Kidney capillary endothelial cell (primary cell): ENCODE measurements at places on chromosomes 7 and 10.

DNA sequence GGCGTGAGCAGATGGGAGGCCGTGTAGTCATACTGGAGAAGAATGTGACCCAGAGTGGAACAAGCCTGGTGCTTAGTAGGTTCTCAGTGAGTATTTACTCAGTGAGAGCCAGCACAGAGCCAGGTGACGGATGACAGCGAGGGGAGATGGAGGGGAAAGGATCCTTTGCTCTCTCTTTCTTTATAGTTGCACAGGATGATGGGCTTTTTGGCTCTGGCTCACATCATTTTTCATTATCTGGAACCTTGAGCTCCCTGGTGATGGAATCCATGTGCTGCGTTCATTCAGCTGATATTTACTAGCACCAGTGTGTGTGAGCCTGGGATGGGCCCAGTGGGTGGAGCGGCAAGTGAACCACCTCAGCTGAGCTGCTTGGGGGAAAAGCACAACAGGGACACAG lies 17.2 kb downstream of the BTBD16 start:
- no peak for DNase-seq

GRCh38 chr10:30606313-30606712 lies 23.2 kb downstream of the LYZL2 start:
- DNase-seq: no peak

- peak; percentile 71 for DNase-seq
Measured at GRCh38 chr7:11212080-11212711, 238.5 kb downstream of the PHF14 start.

GRCh38 chr7:18792871-18793595 lies 297.5 kb downstream of the HDAC9 start:
- no peak for DNase-seq

DNA sequence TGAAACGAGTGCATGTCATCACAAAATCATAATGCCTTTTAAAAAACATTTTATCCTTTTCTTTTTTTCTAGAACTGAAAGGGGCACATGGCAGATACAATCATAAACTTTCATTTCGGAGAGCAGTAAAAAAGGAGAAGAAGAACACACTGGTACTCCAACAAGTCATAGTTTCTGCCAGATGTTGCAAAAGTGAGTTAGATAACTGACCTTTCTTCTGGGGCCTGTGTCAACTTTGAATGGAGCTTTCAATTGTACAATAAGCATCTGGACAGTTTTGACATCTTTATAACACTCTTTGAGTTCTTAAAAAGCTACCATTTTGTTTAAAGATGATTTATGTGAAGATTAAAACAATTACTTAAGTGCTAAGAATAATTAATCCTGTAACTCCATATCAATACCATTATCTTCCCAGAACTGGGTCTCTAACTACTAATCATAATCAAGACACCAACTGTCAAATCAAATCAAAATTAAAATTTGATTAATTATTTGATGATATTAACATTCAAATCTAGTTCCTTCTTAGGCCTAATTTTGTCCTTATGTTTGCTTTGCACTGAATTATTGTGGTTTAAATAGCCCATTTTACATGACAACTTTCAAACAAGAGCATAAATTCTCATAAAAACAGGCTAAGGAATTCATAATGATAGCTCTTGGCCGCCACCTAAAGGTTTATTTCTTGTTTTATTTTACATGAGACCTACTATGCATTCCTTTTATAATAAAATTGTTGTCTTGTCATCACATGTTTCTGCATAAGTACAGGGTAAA lies 19.5 kb upstream of the ITGB8 start:
- peak; percentile 51 for DNase-seq
